Effector CD8-positive, alpha-beta T cell (primary cell): ENCODE measurements at places on chromosomes 4 and X.

- DNase-seq = no peak
Observed at GRCh38 chr4:61882381-61882780, 682.3 kb downstream of the ADGRL3 start.

- no peak for DNase-seq
Observed at GRCh38 chr4:168095776-168096406, 3.6 kb downstream of the ANXA10 start.

GRCh38 chr4:13903901-13904300 is 276.4 kb upstream of the BOD1L1 start:
- no peak for DNase-seq

- no peak for DNase-seq
Observed at GRCh38 chr4:184356366-184356765, 118.0 kb downstream of the IRF2 start.

DNA sequence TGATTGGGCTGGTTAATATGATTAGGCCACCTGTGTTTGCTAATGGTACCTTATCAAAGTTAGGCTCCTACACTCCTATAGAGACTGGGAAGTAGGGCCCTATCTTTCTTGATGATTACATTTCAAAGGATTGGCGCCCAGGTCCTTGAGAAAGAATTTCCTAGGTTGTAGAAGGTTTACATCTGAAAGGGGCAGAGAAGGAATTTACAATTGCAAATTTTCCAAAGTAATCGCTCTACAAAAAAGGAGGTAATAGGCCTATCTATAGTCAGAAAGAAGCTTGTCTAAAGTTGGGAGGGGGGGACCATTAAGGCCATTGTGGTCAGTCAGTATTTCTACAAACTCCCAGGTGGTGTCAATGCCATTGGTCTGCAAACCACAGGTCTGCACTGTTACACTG is 638.4 kb downstream of the IL1RAPL1 start:
- no peak for DNase-seq

GRCh38 chr4:33959519-33959918 is 2284.8 kb downstream of the ARAP2 start:
- DNase-seq = no peak
